ENCODE measurements at places on chromosomes 7 and 10. TPM values are rescaled to one million over a fixed set of nuclear protein-coding genes. Genes with fewer than 3 reads are reported as not detected.
A peak's percentile ranks its signal among the peaks of the same experiment; 100 is the strongest.

KCNH2 gene
- total RNA-seq: 1.9 TPM

DNAJB6 gene
- 147 TPM for total RNA-seq

MRC1 gene
- not detected for total RNA-seq

AOC1 gene
- 2.8 TPM for total RNA-seq

AKR1C2 gene
- 4.4 TPM for total RNA-seq

EIF5AL1 gene
- total RNA-seq: 0.43 TPM

HABP2 gene
- total RNA-seq: not detected

SEM1 gene
- total RNA-seq: 219 TPM

LHPP gene
- 12.1 TPM for total RNA-seq

DKK1 gene
- 39.9 TPM for total RNA-seq

SAMD9 gene
- total RNA-seq: 0.87 TPM

CD36 gene
- total RNA-seq: not detected

INSYN2A gene
- 0.29 TPM for total RNA-seq

CEP55 gene
- total RNA-seq: 73.2 TPM

UTF1 gene
- total RNA-seq: not detected

TMEM196 gene
- not detected for total RNA-seq

KRIT1 gene
- total RNA-seq: 45.3 TPM

SNX13 gene
- 10.8 TPM for total RNA-seq

TEX47 gene
- not detected for total RNA-seq

ALOX5 gene
- 1.7 TPM for total RNA-seq

FOXP2 gene
- 0.06 TPM for total RNA-seq

DNA sequence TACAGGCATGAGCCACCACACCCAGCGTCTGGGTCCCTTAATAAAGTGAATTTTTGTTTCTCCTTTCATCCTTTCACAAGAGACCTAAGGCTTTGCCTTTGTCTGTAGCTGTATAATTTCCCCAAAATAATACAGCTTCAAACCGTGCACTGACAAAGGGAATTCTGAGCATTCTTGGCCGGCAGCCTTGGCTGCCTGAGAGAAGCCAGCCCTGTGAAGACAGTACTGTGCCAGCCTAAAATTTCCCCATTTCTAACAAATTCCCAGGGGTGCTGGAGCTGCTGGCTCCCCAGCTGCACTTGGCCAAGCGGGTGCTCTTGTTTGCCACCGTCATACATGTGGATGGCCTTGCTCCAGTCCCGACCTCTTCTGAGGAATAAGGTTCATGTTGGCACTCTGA lies 106.2 kb downstream of the ZMYND11 start:
- DNase-seq: no peak

GRCh38 chr7:121279060-121279620 lies 49.7 kb upstream of the WNT16 start:
- DNase-seq: no peak

DNA sequence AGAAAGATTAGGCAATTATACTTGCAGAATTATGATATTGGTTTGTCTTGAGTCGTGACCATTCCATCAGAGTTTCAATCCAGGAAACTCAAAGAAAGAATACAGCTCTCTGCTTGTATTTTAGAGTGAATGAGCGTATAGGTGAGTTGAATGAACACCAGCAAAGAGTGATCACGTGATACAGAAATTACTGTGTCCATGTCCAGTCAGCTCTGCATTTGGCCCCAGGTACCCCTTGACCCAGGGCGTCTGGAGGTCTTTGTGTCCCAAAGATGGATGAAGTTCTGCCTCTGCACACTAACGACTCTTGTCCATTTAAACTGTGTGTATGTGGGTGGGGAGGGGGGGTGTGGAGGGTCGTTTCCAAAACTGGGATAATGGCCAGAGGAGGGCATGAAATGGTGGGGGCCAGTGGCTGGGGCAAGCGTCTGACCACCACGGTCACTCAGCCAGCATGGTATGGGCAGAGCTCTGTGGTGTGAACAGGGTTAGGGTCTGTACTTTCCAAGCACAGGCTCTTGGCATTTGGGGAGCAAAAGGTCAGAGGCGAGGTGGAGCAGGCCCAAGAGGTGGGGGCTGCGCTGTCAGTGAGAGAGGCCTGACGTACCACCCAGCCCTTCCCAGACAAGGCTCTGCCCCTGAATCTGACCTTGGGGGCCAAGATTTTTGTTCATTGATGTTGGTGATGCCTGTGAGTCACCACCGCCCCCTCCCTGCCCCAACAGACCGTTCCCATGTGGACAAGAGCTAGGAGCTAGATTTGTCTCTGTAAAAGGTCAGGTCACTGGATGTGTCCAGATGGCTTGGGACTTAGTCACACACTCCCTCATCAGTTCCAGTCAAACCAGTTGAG lies 1.4 kb downstream of the PTPRE start:
- DNase-seq: no peak

DNA sequence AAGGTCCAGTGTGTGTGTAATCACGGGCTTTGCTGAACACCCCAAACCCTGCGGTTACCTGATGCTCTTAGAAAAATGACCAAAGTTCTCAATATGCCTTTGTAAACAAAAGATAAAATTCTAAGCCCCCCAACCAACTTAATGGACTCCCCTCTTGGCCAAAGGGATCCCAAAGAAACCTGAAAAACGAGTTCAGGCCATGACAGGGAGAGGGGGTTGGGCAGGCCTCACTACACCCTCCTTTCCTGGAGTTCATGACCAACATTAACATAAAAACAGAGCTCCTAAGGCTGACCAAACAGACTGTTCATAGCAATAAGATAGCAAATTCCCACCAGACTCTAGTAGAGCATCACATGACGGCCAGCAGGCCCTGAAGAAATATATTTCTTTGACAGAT lies 3.0 kb upstream of the VIPR2 start:
- no peak for DNase-seq

GRCh38 chr7:143434660-143435059 lies 8.6 kb upstream of the TAS2R60 start:
- DNase-seq: peak; percentile 61

GRCh38 chr7:92835261-92835850 lies 1.0 kb downstream of the CDK6 start:
- peak; percentile 54 for DNase-seq

DNA sequence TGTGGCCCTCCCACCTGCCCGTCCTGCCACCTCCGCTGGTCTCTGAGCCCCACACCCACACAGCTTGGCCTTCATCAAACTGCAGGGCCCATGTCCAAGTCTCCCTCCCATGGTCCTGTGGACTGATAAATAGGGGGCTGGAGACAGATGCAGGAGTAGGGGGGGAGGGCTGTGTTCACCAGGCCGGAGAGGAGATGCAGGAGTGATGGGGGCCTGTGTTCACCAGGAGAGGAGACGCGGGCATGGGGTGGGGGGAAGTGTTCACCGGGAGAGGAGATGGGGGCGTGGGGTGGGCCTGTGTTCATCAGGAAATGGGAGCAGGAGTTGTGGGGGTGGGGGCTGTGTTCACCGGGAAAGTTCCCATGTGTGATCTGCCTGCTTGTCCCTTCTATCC lies 37.0 kb downstream of the JAKMIP3 start:
- DNase-seq: no peak

- DNase-seq: no peak
These were observed 22.6 kb upstream of the CROT start for GRCh38 chr7:87322912-87323311.

- DNase-seq: no peak
These were observed 62.5 kb downstream of the CSGALNACT2 start for GRCh38 chr10:43200538-43201390.

GRCh38 chr10:48990226-48990625 lies 50.6 kb upstream of the LRRC18 start:
- no peak for DNase-seq

- no peak for DNase-seq
These were observed 74.5 kb downstream of the COBL start for GRCh38 chr7:51242007-51242691.

DNA sequence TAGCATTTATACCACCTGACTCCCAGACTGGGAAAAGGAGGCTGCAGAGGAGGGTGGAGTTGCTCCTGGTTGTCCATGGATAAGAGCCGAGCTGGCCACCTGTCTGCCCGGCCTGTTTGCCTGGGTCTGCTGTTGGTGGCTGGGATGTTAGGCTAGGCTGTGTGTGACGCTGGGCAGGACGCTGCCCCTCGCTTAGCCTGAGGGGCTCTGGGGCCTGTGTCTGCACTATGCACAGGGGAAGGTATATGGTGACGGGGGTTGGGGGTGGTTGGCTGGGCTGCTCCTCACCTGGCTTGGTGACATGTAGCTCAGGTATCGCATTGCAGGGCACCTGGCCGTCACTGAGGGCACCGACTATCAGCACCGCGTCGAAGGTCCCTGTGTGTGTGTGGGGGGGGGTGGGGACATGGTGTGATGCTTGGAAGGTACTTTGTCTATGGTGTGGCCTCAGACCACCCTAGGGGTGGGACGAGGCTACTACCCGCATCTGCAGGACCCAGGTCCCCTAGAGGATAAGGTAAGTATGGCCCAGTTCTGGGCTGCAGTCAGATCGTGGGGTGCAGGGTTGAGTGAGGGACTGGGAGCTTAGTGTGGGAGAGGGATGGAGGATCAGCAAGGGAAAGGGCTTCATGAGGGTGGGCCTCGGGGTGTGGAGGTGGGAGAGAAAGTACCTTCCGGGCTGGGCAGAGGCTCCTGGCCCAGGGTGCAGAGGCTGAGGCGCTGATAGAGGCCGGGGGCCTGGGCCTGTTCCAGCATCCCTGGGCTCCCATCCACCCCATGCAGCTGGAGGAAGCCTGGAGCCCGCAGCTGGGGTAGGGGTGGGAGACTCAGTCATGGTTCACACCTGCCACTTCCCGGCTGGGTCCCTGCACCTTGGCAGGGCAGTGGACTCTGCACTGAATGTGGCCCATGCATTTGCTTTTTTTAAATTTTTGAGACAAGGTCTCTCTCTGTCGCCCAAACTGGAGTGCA lies 2.3 kb downstream of the METTL27 start:
- no peak for DNase-seq

DNA sequence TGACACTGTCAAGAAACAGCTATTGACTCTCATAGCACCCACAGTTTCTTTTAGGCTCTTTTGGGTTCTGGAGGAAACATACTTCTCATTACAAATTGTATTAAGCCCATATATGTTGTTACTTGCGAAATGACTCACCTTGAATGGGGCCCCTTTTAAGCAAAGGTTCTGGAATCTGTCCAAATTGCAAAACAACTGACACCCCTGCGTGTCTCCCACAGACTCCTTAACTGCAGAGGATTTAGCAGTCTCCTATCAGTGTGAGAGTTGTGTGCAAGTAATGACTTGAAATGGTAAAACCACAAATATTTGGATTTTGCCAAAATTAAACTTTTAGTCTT lies 192.3 kb downstream of the DNAJC1 start:
- no peak for DNase-seq

DNA sequence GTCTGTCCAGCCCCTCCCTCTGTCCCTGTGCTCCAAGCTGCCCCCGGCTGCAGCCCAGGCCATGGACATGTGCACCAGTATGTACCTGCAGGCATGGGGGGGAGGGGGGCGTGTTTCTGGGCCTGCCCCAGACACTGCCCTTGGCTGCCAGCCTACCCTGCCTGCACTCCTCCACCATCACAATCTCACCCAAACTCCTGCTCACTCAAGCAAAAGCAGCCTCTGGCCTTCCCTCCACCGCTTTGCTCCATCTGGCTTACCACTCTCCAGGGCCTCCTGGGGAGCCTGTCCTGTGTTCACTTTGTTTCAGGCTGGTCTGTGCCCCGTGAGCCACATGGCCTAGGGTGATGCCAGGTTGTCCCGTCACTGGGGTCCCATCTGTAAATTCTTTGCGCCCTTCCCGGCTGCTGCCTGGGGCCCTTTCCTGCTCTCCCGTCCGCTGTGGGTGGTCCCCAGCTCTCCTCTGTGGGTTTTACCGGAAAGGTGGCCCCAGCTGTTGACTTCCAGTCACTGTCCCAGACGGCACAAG lies 33.3 kb upstream of the PPIF start:
- DNase-seq: no peak

- DNase-seq: peak; percentile 88
These were observed 150.1 kb upstream of the SHH start for GRCh38 chr7:155962191-155962967.

DNA sequence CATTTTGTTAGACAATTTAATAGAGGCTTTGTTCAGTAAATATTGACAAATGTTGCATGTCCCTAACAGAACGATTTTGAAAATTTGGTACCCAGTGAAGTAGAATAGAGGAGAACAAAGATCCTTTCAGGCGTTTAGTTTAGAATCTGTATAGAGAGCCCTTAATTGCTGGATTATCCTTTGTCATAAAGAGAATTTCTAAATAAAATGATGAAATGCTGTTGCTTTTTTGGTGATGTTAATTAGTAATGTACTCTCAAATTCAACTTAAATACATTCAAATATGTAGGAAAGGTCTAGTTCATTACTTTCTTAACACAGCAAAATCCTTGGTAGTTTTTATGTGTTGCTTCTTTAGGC lies 1.2 kb downstream of the LUC7L2 start:
- no peak for DNase-seq

DNA sequence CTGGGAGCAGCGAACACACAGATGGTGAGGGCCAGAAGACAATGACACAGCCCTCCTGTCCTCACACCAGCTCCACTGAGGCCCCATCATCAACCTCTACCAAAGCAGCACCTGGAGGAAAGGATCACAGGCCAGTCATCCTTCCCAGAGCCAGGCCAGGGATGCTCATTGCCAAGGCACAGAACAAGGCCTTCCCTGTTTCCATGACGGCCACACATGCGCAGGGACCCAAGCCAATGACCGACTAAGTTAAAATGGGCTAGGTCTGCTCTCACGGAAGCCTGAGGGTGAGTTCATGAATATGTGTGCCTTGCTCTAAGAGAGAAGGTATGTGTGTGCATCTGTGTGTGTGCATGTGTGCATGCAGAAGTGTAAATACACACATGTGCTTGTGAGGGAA lies 39.6 kb downstream of the COBL start:
- DNase-seq: no peak

- no peak for DNase-seq
These were observed 4.4 kb downstream of the DDIT4 start for GRCh38 chr10:72277996-72278667.

DNA sequence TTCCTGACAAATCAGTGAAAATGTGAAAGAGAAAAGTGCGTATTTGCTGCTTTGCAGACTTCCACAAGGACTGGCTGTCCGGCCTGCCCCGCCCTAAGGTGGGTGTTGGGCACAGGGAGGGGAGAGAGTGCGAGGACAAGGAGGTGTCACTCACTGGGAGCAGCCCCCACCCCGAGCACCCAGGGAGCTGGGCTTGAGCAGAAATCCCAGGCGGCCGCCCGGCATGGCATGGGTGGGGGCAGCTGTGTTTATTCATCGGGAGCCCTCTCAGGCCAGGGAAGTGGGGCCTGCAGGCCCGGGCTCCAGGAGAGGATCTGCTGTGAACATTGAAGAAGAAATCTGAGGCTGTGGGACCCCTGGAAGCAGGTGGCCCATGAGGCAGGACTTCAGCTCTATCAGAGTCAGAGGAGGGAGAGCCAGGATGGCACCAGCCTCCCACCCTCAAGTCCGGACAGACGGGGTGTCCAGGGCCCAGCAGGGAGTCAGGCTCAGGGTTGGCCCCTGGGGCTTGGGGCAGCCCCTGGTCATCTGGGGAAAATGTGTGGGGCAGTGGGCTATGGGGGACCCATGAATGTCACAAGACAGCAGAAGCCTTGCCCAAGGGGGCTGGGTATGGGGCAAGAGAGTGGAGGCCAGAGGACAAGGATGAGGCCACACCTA lies 164.4 kb upstream of the PPP2R2D start:
- DNase-seq: no peak

GRCh38 chr7:1385086-1385808 lies 74.0 kb downstream of the MICALL2 start:
- no peak for DNase-seq

- DNase-seq: no peak
These were observed 60.8 kb upstream of the RAB11FIP2 start for GRCh38 chr10:118107541-118107940.
